ENCODE measurements at places on chromosomes 4 and X.
A peak's percentile ranks its signal among the peaks of the same experiment; 100 is the strongest.

DNA sequence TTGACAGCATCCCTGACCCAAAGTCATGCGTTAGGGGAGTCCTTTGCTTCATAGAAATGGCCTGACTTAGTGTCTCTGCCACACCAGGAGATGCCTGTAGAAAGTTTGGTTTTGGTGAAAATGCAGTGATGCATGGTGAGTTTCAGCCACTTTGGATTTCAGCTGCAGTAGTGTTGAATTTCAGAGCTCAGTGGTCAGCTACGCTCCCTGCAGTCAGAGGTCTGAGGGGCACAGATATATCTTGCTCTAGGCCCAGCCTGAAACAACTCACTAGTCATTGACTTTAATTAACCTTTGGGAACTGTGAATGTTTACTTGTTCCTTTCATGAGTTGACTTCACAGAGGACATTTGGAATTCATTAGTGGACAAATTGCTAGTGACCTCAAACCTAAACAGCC, 17.5 kb downstream of the RBMX2 start:
- no peak for DNase-seq

- no peak for DNase-seq
These were observed 399.2 kb upstream of the GRID2 start for GRCh38 chr4:91904556-91904955.

- DNase-seq, result no peak
These were observed 7.5 kb downstream of the CHM start for GRCh38 chrX:86039625-86040568.

GRCh38 chrX:10634392-10635161, 14.2 kb upstream of the MID1 start:
- no peak for DNase-seq

DNA sequence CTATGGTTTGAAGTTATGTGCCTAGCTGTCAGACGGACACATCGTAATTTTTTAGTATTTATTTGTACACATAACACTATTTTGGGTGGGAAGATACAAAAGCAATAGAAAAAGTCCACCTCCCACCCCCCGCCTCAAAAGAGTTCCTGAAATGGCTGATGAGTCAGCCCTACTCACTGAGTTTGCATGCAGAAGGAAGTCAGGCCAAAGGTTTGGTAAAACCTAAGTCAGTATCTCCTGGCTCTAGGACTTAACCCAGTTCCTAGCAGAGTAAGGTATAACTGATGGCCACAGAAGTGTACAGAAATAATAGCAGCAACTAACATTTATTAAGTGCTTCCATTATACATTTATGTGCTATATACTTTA, 2.9 kb upstream of the KLHL2 start:
- DNase-seq, result no peak

GRCh38 chr4:186204103-186204559, 12.8 kb downstream of the CYP4V2 start:
- DNase-seq, result no peak

- DNase-seq, result no peak
These were observed 87.5 kb upstream of the DHX15 start for GRCh38 chr4:24671849-24672248.

DNA sequence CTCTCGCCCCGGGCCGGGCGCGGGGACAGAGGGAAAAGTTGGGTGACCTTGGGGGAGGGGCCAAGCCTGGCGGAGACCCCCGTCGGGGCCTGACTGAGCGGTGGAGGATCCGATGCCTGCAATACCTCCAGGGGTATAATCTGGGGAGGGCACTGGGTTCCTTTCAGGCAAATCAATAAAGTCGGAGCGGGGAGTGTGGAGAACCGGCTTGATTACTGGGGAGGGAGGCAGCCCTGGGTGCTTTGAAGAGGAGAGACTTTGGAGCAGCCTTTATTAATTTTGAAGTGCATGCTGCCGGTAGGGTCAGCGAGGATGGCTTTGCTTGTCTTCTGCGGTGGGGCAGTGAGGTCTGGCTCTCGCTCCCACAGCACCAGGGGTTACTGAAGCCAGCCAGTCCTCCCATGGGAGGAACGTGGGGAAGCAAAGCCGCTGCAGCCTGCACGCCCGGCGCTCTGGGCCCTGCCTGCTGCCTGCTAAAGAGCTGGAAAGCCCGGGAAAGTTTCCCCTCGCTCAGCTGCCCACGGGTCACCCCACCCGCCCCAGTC, 403 bp upstream of the LGI2 start:
- DNase-seq, result peak; percentile 71

DNA sequence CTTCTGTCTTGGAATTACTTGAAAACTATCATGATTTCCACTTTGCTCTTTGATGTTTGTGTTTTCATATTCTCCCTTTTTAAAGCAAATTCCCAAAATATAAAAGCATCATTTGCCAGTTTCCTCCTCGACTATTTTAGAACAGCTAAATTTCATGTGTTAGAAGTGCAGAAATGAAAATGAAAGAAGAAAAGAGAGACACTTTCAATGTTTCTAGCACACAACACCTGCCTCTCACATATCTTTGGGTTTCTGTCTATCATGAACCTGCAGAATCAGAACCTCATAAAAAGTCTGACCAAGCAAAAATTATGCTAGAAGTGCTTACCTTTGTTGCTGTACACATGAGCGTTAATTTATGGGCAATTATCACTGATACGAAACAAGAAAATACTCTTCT, 1.9 kb upstream of the NEUROG2 start:
- DNase-seq, result no peak
